ENCODE measurements at places on chromosomes 2 and 18.

GRCh38 chr2:28164280-28164801 lies 228.3 kb upstream of the FOSL2 start:
- DNase-seq: no peak

DNA sequence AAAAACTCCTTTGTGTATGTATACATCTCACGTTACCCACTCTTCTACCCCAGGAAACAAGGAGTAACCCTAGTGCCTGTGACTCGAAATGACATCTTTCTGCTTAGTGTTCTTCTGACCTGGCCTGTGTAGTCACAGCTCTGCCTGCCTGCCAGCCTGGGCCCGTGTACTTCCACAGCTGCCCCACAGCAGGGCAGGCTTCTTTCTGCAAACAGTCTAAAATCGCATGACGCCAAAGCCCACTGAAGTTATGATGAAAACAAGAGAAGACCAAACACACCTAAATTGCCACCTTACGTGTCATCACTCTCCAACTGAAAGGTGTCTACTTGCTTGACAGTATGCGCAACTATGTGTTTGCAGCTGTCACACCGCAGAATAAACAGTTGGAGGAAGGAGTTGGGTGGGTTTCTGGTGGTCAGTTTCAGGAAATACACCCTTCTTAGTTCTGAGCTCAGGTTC lies 1.5 kb downstream of the GAREM1 start:
- DNase-seq: no peak

DNA sequence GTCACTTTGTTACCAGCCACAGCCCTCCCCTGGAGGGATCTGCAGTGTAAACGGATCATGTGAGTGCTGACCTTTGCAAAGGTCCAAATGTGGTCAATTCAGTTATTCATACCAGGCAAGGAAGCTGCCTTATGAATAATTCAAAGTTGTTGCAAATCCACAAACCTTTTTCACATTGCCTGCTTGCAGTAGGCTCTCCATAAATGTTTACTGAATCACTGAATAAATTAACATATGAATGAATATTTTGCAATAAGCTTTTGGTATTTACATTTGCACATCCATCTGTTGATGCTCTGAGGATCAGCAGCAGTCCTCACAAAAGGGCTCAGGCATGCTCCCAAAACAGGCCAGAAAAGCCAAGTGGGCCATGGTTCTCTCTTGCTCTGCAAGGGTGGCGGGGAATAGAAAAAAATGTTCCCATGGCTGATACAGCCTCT lies 156.8 kb downstream of the VAPA start:
- DNase-seq: no peak

DNA sequence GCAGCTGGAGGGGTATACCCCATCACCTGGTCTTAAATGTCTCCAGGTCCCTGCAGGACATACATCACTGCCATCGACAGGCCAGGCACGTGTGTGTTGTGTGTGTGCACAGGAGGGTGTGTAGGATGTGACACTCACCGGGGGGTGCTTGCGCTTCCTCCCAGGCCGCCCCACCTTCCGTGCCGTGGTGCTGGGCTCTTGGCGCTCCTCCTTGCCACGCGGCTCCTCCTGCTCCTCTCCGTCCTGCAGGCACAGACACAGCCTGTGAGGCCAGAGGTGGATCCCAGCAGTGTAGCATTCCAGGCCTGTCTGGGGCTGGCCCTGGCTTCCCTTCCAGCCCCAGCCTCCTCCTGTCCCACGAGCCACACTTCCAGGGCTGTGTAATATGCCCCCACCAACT lies 41.7 kb downstream of the DNMT3A start:
- no peak for DNase-seq

- no peak for DNase-seq
Measured at GRCh38 chr2:182444170-182444569, 17.3 kb upstream of the PDE1A start.

- no peak for DNase-seq
Measured at GRCh38 chr2:160836755-160837154, 323.5 kb upstream of the TANK start.

DNA sequence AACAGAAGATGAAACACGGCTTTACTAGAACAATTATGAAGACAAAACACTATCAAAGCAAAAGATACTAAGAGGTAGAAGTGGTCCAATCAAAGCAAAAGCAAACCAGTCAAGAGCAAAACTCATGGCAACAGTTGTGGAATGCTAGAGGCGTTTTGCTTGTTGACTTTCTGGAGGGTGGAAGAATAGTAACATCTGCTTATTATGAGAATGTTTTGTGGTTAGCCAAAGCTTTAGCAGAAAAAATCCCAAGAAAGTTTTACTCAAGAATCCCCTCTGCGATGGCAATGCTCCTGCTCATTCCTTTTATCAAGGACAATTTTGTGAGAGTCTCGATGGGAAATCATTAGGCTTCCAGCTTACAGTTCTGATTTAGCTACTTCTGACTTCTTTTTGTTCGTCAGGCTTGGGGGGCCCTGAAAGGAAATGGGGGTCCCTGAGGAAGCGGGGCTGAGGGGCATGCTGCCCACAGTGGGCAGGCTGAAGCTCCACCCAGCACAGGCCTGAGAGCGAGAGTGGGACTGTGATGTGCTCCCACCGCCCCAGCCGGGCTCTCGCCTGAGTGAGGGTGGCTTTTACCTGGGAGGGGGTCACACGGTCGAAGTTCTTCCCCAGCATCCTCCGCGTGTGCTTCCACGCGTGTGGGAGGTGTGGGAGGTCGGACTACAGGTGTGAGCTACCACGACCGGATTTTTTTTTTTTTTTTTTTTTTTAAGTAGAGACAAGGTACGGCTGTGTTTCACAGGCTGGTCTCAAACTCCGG lies 49.0 kb upstream of the MC4R start:
- no peak for DNase-seq

All from NCI-H2081 treated with DMSO at 0.1 percent for 48 hours (cell line).